ENCODE measurements at places on chromosomes 6 and 20.

DNA sequence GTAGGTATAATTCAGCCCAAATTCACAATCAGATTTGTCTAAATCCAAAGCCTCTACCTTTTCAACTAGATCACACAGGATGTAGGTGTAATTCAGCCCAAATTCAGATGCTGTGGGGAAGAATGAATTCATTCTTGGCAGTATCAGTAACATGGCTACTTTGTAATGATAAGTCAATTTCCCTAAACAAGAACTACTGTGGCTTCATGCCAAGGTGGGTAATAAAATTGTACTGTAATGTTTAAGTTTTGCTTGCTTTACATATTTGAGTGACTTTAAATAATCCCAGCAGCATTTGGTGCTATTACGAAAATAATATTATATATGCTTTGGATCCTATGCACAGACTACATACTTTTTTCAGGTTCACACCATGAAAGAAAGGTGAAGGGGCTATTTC, 239.1 kb downstream of the HDGFL1 start:
- no peak for DNase-seq

DNA sequence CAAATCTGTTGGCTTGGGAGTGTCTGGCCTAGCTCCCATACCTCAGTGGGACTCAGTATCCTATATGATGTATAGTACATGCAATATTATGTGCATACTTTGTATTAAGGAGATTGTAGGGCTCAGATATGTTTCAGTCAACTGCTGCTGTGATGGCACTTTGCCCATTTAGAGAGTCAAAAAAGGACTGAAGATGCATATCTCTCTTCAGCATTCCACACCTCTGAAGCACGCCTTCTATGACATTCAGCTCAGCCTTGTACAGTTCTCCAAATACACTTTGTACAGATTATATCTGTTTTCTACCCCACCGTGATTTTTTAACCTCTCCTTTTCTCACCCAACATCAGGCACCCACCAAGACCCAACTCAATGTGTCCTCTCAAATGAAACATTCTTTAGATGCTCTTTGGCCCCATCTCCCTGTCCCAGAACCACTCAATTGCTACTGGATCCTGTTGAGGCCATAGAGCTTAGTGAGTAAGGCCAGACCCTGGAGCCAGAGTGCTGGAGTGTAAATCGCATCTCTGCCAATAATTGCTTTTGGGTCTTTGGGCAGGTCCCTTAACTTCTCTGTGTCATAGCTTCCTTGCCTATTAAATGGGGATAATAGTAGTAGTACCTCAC, 15.6 kb downstream of the ENPP1 start:
- no peak for DNase-seq

GRCh38 chr6:131999545-132000146, 48.5 kb upstream of the CCN2 start:
- no peak for DNase-seq

DNA sequence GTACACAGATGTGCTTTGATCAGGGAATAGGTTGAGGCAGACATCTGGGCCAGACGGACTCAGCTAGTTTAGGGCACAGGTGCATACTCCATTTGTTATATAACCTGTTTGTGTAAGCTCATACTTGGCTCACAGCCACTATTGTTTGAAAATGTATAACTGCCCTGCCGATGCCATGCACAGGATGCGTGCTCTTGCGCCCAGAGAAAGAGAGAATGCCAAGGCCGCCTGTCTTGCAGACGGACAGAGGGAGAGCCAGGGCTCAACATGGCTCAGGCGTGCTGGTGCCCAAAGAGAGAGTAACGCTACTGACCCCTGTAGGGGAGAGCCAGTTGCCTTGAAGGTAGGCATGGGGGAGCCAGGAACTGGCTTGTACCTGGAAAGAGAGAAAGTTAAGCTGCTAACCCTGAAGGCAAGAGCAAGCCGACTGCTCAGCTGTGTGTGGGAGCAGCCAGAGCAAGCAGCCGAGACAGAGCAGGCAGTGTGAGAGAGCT, 57.7 kb downstream of the FAM229B start:
- no peak for DNase-seq

GRCh38 chr20:33568378-33568777, 78.5 kb downstream of the CBFA2T2 start:
- no peak for DNase-seq

DNA sequence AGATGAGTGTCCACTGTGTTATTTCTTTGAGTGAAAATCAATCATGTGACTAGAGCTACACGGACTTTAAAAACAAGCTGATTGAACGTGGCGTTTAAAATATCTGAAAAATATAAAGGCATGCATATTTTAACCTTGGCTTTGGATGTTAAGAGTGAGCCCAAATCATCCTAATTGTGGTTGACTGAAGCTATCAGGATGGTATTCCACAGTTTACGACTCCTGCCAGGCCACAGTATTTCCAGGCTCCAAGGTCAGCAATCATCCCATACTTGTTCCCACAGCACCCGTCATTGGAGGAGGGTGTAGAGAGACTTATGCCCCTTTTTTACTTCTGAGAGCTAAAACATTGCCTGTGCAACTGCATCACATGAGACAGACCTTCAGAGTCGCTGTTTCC, 43.2 kb upstream of the TMX4 start:
- DNase-seq: no peak

- DNase-seq: no peak
Measured at GRCh38 chr6:71123051-71123450, 165.6 kb upstream of the OGFRL1 start.

- DNase-seq: no peak
Measured at GRCh38 chr6:9463311-9463710, 951.6 kb downstream of the TFAP2A start.

DNA sequence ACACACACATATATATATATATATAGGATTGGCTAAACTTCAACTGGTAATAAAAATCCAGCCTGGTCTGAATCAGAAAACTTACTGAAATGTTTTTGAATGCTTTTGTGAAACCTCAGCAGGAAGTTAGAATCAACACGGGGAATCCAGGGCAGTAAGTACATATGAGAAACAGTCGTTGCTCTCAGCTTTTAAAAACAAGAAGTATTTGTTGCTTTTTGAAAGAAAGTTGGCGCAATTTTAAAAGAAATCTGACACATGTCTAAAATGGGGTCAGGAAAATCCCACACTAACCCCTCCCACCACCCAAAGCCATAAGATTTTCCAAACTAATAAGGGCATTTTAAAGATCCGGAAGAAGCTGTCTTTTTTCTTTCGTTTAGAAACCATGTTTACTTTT, 11.5 kb upstream of the CCDC170 start:
- peak; percentile 91 for DNase-seq

DNA sequence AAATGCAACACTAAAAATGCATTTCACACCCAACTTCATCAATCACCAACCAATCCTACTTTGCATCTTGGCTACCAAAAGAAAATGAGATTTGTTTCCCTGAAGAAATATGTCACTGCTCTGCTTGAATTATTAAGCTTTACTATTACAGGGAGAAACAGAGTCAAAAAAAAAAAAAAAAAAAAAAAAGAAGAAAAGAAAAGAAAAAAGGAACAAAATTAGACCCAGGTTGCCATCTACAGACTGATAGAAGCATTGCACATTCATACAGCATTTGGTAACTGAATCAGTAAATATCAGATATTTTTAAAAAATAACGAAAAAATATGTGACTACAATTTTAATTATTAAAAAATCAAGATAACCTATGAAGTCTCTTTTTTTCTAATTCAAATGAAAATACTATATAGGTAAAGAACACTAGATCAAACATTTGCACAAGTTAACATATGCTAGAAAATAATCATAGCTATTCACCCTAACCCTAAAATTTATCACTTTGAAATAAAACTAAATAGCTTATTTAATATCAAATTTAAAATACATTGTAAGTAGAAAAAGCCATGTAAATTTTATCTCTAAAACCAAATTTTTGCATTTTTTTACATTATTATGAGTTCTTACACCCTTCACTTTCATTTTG, 83.3 kb downstream of the DCDC2 start:
- DNase-seq: peak; percentile 16

GRCh38 chr6:36280467-36280866, 10.6 kb downstream of the PNPLA1 start:
- peak; percentile 74 for DNase-seq

DNA sequence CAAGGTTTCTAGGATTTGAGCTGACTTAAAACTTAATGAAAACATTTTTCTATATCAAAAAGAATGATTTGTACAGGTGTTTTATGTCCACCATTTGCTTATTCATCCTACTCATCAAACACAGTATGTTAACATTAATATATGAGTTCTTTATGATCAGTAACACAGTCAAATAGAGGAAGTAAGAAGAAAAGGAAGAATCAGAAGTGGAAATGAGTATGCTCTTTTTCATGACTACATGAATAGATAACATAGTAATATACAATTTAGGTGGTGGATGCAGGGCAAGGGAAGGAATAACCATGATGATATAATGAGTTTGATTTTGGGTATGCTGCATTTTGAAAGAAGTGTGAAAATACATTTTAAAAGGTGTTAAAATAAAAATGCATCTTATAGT, 16.5 kb downstream of the KPNA5 start:
- peak; percentile 50 for DNase-seq

- DNase-seq: no peak
Measured at GRCh38 chr6:45763281-45763680, 252.4 kb downstream of the CLIC5 start.

DNA sequence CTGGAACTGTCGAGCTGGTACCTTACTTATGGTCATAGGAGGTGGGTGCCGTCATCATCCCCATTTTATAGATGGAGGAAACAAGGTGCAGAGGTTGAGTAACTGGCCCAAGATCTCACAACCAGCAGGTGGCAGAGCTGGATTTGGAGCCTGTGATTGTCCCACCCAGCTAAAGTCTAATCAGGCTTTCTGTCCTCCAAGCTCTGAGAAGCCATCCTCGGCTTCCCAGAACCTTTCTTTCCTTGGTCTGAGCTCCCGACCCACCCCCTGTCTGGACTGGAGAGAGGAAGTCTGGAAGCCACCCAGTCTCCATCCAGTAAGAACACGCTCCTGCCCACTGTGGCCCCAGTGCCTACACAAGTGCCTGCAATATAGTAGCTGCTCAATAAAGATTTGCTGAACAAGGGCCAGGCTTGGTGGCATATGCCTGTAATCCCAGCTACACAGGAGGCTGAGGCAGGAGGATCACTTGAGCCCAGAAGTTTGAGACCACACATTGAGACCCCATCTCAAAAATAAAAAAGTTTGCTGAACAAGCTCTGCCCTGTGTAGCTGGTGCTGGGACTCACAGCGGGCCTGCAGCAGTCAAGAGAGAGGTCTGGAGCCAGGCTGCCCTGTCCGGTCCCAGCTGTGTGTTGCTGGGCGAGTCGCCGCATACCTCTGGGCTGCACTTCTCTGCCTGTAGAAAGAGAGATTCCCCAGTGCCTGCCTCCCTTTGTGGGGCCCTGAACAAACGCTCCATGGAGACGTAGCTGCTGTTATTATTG, 32.5 kb upstream of the DLGAP4 start:
- no peak for DNase-seq

- no peak for DNase-seq
Measured at GRCh38 chr6:107658920-107659865, 164.9 kb downstream of the SCML4 start.

DNA sequence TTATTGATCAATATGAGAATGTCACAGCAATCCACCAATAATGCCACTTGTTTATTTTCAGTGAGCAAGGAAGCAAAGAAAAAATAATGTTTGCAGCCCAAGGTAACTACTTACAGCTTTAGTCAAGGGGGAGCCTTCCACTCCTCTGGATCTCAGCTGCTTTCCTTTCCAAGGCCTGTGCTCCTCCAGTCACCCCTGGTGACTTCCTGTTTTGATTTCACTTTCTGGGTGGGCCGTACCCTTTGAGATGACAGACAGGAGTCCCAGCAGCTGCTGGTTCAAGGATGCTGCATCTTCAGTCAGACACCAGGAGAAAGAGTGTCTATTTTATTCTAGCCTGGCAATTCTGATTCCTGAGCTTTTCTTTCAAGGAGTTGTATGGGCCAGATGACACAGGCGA, 5.6 kb upstream of the VNN2 start:
- peak; percentile 82 for DNase-seq

DNA sequence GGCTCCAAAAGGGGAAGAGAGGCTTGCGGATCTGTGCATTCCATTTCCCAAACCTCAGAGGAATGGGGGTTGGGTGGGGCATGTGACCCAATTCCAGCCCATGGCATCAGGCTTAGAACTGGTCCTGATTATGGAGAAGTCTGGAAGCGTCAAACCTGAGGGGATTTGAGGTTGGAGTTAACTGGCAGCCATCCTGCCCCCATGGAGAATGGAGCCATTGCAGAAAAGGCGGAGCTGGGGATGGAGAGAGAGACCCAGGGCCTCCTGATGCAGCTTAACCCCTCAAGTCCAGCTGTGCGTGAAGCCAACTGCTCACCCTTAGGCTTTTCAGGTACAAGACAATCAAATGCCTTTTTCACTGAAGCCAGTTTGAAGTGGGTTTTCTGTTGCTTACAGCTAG, 9.9 kb upstream of the SDCBP2 start:
- DNase-seq: no peak

GRCh38 chr6:154232013-154232910, 124.3 kb downstream of the IPCEF1 start:
- DNase-seq: no peak

- no peak for DNase-seq
Measured at GRCh38 chr6:34004706-34005105, 141.2 kb downstream of the GRM4 start.

DNA sequence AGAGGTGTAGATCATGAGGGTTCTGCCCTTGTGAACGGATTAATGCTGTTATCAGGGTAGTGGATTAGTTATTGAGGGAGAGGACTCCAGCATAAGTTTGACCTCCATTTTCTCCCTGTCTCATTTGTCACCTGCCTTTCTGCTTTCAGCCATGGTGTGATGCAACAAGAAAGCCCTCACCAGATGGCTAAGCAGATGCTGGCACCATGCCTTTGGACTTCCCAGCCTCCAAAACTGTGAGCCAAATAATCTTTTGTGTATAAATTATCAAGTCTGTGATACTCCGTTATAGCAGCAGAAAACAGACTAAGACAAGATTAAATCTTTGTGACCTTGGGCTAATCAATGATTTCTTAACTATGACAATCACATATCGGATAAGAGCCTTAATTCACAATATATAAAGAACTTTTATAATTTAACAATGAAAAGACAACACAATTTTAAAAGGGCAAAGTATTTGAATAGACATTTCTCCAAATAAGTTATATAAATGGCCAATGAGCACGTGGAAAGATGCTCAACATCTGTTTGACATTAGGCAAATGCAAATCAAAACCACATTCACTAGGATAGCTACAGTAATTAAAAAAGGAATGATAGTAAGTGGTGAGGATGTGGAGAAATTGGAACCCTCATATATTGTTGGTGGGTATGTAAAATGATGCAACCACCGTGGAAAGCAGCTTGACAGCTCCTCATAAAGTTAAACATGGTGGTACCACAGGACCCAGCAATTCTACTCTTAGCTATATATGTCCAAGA, 45.3 kb upstream of the IFNGR1 start:
- no peak for DNase-seq
